ENCODE measurements at places on chromosomes 6 and 20. TPM values are rescaled to one million over a fixed set of nuclear protein-coding genes. Genes with fewer than 3 reads are reported as not detected.

DNA sequence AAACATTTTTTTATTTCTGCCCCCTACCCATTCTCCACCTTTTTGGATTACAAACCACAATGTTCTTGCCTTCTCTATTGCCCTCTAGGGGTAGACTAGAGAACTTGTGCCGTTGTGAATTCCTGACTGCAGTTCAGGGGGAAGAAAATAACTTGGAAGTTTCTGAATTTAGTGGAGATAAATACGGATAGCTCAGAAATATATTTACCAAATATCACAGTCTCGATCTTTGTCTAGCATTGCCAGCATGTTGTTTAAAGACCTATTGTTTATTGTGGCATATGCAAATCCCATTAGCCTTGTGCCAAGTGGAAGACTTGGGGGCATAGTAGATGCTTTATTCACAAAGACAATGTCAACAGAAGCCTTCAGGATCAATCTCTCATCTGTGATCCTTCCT, 154.1 kb upstream of the MMS22L start:
- peak; percentile 30 for DNase-seq

- peak; percentile 47 for DNase-seq
These were observed 2.0 kb downstream of the PDE10A start for GRCh38 chr6:165660857-165661663.

- DNase-seq, result no peak
These were observed 39.6 kb downstream of the LAMA4 start for GRCh38 chr6:112214739-112215269.

GJA10 gene
- total RNA-seq, result not detected

CD40 gene
- 0.42 TPM for total RNA-seq
